Epithelial cell of prostate (primary cell): ENCODE measurements at places on chromosomes 3 and 15.

GRCh38 chr3:141413391-141413790, 45.1 kb downstream of the ZBTB38 start:
- DNase-seq = no peak

DNA sequence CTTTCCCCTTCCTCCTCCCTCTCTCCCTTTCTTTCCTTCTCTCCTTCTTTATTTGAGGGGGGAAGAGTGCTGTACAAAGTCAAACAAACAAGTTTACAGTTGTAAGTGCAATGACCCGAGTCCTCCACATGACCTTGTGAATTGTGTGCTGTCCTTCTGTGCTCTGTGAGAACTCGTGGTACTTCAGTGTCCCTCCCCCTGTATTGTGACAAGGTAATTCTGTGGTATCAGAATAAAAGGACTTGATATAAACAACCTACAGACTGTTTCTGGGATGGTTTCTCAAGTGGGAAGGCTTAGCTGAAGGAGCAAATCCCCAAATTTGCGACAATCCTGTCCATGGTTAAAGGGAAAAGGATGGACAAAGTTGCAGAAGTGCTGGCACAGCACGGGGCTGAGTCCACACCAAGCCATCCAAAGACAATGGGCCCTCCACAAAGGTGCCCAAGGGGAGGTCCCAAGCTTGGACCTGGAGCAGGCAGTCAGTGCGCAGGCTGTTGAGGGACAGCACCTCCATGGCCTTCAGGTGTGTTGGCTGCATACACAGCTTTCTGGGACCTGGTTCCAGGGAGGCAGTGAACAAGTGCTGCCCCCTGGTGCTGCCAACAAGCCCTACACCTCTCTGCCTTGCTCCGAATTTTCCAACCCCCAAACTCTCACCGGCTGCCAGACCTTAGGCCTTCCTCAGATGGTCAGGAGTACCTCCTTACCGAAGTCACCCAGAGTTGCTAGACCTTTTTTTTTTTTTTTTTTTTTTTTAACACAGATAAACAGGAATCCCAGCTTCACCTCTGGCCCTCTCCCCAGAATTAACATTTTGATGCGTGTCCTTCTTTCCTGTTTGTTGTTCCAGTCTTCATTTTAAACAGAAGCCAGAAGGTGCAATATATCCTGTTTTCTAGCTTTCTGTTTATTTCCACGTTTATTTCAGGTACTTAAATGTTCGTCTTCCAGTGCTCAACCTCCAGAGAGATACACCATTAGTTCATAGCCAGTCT, 2.6 kb upstream of the APEH start:
- peak; percentile 12 for DNase-seq

DNA sequence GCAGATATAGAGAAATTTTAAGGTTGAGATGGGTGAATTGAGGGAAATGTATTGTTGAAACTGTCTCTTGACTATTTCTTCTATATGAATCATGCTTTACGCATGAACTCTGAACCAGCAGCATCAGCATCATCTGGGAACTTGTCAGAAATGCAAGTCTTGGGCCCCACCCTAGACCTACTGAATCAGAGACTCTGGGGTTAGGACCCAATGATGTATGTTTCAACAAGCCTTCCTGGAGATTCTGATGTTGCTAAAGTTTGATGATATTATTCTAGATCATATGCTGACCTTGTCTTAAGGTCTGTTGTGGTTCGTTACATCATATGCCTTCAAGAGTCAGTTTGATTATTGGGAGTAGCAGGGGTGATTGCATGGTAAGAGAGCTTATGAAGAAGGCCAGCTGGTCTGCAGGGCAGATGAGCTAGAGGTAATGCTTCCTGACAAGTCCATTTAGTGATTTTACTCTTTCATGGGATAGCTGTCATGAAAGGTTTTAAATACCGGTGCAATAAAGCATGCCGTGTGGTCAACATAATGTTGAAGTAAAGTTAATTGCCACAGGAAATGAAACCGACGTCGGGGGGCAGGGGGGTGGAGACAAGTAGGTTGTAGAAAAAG, 152.4 kb upstream of the MRPL3 start:
- DNase-seq = peak; percentile 18

DNA sequence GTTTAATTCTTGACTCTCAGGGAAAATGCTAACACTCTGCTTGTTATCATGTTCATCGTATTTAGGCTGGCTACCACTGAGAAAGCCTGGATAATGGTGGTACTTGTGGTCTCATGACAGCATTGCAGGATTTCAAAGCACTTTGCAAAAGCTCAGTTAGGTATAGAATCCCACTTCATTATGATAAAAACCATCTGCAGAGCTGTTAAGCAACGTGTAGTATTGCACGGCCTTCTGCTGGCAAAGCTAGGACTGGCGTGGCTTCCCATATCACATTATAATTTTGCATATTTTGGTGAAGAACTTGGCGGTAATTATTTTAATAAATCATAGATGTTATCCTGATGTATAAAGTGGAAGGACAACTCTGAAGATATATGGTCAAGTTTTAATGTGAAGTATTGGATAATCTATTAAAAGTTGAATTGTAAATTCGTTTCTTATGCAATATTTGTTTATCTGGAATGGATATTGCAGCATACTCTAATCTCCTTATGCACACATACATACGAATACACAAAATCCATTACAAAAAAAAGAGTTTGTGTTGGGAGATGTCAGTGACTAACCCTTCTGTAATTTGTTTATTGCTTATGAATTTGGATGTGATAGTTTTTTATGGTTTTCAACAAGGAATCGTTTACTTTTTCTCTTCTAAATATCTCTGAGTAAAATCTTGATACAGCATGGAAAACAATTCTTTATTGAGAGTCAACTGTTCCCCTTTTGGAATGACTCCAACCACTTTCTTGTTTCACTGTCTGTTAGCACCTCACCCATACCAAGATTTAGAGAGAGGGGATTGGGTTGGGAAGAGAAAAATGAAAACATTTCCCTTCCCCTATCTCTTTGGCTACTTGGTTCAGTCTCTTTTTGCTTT, 9.2 kb downstream of the RAB8B start:
- DNase-seq = no peak

DNA sequence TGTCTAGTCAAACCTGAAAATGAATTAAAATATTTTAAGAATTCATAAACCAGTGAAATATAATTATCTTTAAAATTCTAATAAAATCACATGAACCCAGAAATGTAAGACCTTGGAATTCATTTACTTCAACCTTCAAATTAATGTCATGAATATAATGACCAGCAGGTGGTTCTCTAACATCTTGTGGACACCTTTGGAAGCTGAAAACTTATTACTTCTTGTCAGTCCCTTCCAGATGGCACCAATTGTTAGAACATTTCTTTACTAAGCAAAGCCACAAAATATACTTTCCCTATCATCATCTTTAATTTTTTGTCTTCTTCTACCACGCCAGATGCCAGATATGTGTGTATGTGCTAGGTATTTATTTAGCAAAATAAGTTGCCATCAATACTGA, 240.0 kb downstream of the MBNL1 start:
- no peak for DNase-seq

DNA sequence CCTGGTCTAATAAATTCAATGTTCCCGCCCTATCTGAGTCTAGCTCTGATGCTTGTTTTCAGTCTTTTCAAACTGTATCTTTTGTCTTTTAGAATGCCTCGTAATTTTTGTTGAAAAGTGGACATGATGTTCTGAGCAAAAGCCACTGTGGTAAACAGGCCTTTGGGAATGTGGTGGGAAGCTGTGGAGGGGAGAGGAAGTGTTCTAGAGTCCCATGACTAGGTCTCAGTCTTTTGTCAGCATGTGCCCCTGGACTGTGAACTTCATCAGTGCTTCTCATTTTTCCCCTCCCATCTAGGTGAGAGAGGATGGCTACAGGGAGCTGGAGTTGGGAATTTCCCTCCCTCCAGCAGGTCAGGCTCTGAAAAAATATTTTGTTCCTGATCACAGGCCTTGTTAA, 33.7 kb downstream of the SUSD5 start:
- DNase-seq = no peak

DNA sequence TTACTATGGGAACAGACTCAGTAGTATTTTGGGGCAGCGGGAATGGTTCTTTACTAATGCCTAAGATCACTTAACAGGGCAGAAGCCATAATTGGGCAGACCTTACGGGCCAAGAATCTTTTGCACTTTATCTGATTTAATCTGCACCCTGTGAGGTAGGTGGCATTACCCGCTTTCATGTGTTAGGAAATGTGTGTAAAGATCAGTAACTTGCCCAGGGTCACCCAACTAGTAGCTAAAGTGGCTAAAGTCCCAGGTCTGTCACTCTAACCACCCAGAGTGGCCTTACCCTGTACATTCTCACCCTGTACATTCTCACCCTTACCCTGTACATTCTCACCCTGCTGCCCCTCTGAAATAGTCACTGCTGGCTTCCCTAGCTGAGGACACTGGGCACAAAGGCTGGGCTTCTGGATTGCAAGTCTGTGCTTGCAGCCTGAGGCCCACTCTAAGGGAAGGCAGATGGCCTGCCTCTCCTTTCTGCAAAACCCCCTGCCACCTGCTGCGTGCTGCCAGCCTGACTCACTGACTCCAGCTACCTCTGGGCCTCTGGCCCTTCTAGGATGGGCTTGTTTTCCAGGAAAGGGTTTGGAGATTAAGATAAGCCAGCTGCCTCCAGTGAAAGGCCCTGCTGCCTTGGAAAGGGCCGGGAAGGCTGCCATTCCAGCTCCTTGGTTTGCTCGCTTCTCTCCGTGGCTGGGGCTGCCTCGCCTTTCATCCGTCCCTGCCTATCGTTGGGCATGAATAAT, 37.5 kb upstream of the MYZAP start:
- DNase-seq = no peak

GRCh38 chr3:4776980-4777581, 202.2 kb upstream of the BHLHE40 start:
- DNase-seq = peak; percentile 75

DNA sequence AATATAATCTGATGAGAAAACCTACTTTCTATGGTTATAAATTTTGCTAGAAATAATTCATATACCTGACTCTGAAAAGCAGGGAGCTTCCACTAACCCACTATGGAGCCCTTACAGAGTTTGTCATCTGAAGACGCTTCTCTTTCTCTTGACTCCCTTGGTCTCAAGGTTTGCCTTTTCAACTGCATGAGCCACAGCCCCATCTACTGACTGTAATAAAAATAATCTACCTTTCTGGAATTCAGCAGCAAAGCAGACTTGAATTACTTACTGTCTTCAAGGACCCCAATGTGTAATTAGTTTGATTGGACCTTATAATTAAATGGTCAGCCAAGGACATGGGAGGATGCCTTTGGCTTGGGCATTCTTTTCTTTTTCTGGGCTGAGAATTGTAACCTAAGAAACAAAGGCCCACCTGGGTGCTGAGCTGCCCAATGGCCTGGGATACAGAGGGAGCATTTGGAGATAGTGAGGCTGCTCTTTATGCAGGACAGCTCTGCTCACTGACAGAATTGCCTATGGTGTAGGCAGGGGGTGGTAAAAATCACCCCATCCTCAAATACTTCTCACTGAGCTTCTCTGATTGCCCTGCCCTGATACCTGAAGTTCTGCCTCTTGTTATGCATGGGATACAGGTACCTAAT, 178.6 kb upstream of the TRIM42 start:
- DNase-seq = no peak

DNA sequence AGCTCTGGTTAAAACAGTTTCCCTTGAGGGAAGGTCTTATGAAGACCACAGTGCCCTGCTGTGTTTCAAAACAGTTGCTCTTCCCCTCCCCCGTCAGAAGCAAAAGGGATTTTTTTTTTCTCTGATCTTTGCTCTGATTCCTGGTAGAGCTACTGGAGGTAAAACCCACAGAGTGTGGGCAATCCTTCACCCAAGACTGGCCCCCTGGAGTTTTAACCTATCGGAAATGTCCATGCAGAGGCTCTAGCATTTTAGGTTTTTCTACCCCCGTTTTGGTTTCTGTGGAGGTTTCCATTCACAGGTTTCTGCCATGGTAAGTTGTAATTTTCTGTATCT, 27.7 kb downstream of the GRM2 start:
- no peak for DNase-seq

DNA sequence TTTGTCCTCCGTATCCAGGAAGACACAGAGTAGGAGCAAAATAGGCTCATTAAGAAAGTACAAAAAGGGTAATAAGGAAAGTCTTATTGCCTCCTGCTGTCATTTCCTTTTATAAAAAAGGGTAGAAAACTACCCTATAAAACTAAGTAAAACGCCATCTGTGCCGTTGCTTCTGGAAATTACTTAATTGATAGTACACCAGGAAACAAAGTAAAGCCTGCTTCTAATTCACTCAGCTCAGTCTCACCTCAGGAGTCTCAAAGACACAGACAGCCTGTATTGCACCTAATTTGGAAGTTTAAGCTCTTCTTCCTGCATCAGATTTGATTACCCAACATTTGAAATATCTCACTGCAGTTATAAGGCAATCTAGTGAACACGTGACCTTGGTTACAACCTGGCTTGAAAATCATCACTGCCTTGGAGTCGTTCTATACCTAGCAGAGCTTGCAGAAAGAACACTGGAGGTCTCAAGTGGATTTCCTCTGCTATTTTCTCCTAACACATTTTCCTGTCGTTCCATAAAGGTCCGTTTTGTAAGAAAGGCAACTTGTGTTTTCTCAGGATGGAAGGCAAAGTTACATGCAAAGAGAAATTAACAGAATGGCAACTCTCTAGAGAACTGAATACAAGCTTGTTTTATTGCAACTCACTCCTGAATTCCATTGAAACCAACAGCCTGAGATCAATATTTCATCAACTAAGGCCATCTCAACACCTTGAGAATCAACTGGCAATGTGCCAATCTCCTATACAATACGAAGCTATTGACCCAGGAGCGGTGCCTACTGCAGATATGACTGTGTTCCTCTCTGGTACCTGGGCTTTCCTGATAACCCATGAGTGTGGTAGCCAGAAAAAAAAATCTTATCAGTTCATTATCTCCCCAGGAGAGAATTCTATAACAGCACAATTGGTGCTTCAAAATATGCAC, 203.3 kb upstream of the LMCD1 start:
- DNase-seq = no peak
